ENCODE measurements at places on chromosomes 12 and 14. TPM values are rescaled to one million over a fixed set of nuclear protein-coding genes. Genes with fewer than 3 reads are reported as not detected.

- no peaks in the 10 kb centered on the region for H3K36me3 ChIP-seq
- no peaks in the 10 kb centered on the region for H3K27me3 ChIP-seq
- peak overlapping the region; percentile 84 for H3K4me3 ChIP-seq
Observed at GRCh38 chr12:69239922-69240630, 707 bp downstream of the CPSF6 start.

ANO6 gene
- 64.1 TPM for total RNA-seq

GARIN6 gene
- not detected for total RNA-seq

RNF212B gene
- total RNA-seq: not detected

All from lower lobe of right lung (tissue), 2 donors.